Non-pigmented ciliary epithelial cell (primary cell): ENCODE measurements at places on chromosomes 11 and 22.

- no peak for DNase-seq
Observed at GRCh38 chr11:359181-359714, 10.1 kb upstream of the B4GALNT4 start.

DNA sequence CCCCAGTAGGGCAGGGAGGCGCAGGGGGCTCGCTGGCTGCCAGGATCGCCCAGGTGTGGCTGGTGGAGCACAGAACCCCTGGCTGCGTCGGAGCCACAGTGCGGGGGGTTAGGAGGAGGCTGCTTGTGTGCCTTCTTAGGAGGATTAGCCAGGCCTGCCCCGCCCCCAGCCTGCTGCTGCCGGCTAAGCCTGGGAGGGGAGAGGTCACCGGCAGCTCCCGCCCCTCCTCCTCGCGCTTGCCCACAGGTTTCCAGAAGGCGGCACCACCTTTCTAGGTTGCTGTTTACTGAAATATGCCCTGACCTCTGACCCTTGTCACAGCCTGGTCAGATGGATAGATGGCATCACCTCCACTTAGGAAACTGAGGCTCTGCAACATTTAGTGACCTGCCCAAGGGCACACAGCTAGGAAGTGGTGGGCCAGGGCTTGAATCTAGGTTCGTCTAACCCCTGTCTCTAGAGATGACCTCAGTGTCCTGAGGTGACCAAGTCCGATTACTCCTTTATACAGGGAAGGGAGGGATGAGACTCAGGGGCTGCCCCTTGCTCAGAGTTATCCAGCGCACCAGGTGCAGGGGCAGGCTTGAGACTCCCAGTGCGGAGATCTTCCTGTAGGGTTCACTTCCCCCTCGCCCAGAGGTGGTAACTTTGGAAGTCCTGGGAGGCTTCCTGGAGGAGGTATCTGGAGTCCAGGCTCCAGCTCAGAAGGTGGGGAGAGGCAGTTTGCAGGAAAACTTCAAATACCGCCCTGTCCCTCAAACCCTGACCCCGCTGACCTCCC lies 44.0 kb downstream of the MYO7A start:
- no peak for DNase-seq

GRCh38 chr11:38935941-38936340 lies 2337.9 kb upstream of the RAG2 start:
- DNase-seq, result no peak

GRCh38 chr11:31818874-31819331 lies 7.8 kb upstream of the PAX6 start:
- no peak for DNase-seq

DNA sequence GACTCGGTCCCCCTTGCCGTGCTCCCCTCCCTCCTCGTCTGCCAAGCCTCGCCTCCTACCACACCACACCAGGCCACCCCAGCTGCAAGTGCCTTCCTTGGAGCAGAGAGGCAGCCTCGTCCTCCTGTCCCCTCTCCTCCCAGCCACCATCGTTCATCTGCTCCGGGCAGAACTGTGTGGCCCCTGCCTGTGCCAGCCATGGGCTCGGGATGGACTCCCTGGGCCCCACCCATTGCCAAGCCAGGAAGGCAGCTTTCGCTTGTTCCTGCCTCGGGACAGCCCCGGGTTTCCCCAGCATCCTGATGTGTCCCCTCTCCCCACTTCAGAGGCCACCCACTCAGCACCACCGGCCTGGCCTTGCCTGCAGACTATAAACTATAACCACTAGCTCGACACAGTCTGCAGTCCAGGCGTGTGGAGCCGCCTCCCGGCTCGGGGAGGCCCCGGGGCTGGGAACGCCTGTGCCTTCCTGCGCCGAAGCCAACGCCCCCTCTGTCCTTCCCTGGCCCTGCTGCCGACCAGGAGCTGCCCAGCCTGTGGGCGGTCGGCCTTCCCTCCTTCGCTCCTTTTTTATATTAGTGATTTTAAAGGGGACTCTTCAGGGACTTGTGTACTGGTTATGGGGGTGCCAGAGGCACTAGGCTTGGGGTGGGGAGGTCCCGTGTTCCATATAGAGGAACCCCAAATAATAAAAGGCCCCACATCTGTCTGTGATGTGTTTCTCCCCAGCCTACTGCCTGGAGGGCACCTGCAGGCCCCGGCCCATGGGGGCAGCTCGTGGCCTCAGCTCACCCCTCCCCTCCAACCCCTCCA lies 29.8 kb downstream of the CAPN1 start:
- DNase-seq, result no peak

DNA sequence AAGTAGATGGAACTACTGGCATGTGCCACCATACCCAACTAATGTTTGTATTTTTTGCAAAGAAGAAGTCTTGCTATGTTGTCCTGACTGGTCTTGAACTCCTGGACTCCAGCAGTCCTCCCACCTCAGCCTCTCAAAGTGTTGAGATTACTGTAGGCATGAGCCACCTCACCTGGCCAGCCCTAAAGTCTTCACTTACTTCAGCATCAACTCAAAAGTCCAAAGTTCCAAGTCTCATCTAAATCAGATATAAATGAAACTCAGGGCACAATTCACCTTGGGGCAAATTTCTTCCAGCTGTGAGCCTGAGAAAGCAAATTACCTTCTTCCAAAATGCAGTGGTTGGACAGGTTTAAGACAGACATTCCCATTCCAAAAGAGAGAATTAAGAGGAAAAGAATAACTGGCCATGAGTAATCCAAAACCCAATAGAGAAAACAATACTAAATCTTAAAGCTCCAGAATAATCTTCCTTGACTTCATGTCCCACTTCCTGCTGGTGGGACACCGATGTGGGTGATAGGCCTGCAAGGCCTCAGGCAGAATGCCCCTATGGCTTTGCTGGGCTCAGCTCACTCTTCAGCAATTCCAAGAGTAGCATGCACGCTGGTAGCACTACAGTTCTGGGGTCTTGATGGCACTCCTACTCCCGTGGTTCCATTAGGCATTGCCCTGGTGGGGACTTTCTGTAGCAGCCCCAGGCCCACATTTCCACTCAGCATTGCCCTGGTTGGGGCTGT lies 50.3 kb downstream of the TUG1 start:
- no peak for DNase-seq

DNA sequence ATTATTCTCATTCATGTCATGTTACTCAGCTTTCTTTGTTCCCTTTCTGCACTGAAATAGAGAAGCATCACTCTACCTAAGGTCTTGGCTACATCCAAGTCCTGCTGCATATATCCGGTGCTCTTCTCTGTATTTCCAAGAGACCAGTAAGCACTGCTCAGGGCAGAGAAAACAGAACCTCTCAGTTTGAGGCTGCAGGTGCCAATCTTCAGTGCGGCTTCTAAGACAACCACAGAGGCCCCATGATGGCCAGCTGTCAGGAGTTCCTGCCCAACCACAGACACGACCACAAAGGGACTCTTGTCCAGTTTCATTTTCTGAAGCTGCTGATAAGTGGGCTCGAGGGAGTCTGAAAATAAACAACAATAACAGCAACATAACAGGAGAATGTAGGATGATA lies 378.4 kb upstream of the PITPNB start:
- no peak for DNase-seq

- no peak for DNase-seq
Observed at GRCh38 chr11:16505481-16505880, 149.1 kb upstream of the SOX6 start.

DNA sequence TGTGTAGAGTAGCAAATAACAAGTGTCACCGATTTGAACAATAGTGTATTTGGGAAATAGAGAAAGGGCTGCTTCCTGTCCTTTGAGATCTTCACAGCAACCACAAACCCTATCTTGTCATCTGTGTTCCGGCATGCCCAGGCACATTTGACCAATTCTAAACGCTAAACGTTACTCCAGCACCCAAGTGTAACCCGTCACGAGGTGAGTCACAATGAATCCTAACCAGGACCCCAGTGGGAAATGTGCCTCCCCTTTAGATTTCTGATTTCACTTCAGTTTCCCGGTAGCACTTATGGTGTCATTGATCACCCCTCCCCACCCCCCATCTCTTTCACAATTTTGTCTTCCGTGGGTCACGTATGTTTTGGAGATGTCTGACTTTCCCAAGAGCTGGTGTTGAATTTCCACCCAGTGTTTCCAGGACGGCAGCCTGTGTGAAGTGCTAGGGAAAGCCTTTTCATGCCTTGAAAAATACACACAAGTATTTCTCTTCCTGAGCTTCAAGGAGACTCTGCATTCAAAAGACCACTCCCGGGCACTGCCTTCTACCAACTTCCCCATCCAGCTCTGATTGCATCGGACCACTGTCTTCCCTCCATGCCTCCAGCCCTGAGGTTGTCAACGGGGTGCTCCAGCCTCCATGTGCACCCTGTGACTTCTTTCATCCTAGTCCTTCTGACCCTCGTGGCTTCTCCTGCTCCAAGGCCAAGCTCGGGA lies 10.5 kb upstream of the C11orf24 start:
- DNase-seq, result no peak

- no peak for DNase-seq
Observed at GRCh38 chr11:706957-707816, 1.2 kb downstream of the EPS8L2 start.

DNA sequence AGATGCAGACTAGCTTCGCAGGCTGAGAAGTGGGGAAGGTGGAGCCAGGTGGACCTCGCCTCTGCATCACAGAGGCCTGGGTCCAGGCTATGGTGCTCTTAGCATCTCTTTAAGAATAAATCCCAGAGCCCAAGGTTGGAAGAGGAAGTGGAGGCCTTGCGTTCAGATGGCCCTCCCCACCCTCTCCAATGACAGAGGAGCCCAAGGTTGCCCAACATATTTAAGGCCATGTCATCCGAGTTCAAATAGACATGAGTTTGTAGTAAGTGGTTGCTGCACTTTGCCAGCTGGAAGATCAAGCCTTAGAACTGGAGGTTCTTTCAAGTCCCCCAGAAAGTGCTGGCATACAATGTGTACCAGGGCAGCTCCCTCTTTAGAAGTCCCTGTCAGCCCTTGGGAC lies 47.1 kb upstream of the HORMAD2 start:
- no peak for DNase-seq

GRCh38 chr22:20815477-20816050 lies 41.7 kb downstream of the SERPIND1 start:
- no peak for DNase-seq

- DNase-seq, result no peak
Observed at GRCh38 chr11:14908214-14908880, 16.3 kb upstream of the CYP2R1 start.

GRCh38 chr11:67996622-67997474 lies 7.0 kb downstream of the UNC93B1 start:
- no peak for DNase-seq
